ENCODE measurements at places on chromosomes 12 and 14.

DNA sequence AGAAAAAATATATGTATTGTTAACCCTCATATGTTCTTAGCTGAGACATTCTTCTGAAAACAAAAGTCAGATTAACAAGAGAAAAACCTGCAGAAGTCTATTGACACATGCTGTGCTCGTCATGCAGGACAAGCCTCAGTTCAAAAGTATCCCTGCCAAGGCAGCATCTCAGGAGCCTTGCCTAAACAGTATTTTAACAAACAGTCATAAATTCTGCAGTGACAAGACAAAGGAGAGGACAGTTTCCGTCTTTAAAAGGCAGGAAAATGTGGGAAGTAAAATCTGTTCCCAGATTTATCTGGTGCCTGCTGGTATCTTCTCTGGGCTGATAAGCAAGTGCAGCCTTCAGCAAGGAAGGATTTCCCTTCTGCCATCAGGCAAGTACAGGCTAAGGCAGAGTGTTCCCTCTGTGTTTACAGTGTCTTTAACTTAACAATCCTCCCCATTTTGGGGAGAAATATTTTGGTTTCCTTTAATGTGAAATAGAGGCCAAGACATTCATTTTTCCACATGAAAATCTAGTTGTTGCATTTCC lies 480.2 kb upstream of the CCDC196 start:
- H3K36me3 ChIP-seq = no peaks in the 10 kb centered on the region
- H3K27me3 ChIP-seq = no peaks in the 10 kb centered on the region
- no peak overlapping the region for H3K4me3 ChIP-seq
- no peaks in the 10 kb centered on the region for H3K4me1 ChIP-seq
- DNase-seq = no peak

- no peak for DNase-seq
- no peak overlapping the region for H3K27ac ChIP-seq
- H3K4me1 ChIP-seq = no peaks in the 10 kb centered on the region
- H3K27me3 ChIP-seq = no peaks in the 10 kb centered on the region
Observed at GRCh38 chr12:117486840-117487659, 125.6 kb upstream of the NOS1 start.

GRCh38 chr12:108629824-108630476 lies 3.7 kb downstream of the SELPLG start:
- no peaks in the 10 kb centered on the region for H3K4me1 ChIP-seq
- H3K27me3 ChIP-seq = no peaks in the 10 kb centered on the region
- H3K27ac ChIP-seq = no peak overlapping the region
- no peaks in the 10 kb centered on the region for H3K36me3 ChIP-seq

DNA sequence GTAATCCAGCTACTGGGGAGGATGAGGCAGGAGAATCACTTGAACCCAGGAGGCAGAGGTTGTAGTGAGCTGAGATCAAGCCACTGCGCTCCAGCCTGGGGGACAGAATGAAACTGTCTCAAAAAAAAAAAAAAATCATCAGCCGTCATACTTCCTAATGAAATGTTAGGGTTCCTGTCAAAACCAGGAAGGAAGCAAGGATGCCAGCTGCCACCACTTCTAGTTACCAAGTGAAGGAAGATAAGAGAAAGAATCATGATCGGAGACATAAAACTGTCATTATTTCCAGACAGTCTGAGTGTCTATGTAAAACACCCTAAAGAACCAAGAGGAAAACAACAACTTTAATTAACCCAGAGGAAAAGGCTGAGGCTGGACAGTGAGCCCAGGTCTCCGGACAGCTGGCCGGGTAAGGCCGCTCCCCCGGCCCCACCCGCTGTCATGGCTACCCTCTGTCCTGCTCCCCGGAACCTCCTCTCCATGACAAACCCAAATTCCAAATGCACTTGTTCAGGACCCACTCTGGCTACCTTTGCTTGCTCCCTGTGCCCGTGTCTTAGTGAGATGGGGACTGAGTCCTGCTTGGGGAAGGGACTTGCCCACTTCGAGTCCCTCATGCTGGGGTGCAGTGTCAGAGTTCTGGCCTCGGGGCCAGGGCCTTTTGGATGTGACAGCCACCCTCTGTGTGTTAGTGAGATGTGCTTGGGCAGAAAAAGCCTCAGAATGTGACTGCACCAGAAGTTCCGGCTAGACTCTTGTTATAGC lies 29.0 kb downstream of the SLC6A12 start:
- no peak overlapping the region for H3K4me3 ChIP-seq
- H3K27ac ChIP-seq = no peak overlapping the region
- H3K27me3 ChIP-seq = no peaks in the 10 kb centered on the region
- H3K4me1 ChIP-seq = peaks cover 13% of the 10 kb centered on the region

- DNase-seq = no peak
- no peak overlapping the region for H3K27ac ChIP-seq
- H3K4me3 ChIP-seq = no peak overlapping the region
Observed at GRCh38 chr12:51004504-51004903, 21.7 kb downstream of the SLC11A2 start.

GRCh38 chr12:28489246-28489645 lies 299.0 kb downstream of the CCDC91 start:
- DNase-seq = no peak
- H3K4me3 ChIP-seq = no peak overlapping the region
- H3K36me3 ChIP-seq = no peaks in the 10 kb centered on the region
- no peak overlapping the region for H3K27ac ChIP-seq
- no peaks in the 10 kb centered on the region for H3K4me1 ChIP-seq

GRCh38 chr12:64806593-64807460 lies 17.6 kb upstream of the TBC1D30 start:
- H3K27ac ChIP-seq = no peak overlapping the region
- no peak overlapping the region for H3K4me3 ChIP-seq
- no peaks in the 10 kb centered on the region for H3K36me3 ChIP-seq

GRCh38 chr14:51014625-51015024 lies 70.3 kb upstream of the PYGL start:
- no peak for DNase-seq
- H3K27me3 ChIP-seq = no peaks in the 10 kb centered on the region
- H3K4me1 ChIP-seq = no peaks in the 10 kb centered on the region
- H3K4me3 ChIP-seq = no peak overlapping the region

DNA sequence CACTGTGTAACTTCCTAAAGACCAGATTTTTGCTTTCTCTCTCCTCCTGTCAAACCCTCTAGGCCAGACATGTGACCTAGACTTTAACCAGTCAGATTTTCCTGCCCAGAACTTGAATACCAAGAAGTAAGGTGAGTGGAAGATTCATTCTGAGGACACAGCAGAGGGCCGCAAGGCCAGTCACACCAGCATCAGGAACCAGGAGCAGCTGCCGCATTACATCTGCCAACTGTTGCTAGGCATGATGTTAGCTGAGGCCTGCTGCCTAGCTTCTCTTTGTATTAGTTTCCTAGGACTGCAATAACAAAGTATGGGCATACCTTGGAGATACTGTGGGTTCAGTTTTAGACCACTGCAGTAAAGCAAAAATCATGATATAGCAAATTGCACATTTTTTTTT lies 101.9 kb upstream of the BMP4 start:
- no peaks in the 10 kb centered on the region for H3K27me3 ChIP-seq
- no peak overlapping the region for H3K27ac ChIP-seq
- DNase-seq = no peak
- H3K36me3 ChIP-seq = no peaks in the 10 kb centered on the region

GRCh38 chr14:85468816-85469215 lies 61.1 kb upstream of the FLRT2 start:
- H3K4me1 ChIP-seq = no peaks in the 10 kb centered on the region
- no peak overlapping the region for H3K27ac ChIP-seq
- no peak for DNase-seq
- no peaks in the 10 kb centered on the region for H3K36me3 ChIP-seq
- H3K4me3 ChIP-seq = no peak overlapping the region

DNA sequence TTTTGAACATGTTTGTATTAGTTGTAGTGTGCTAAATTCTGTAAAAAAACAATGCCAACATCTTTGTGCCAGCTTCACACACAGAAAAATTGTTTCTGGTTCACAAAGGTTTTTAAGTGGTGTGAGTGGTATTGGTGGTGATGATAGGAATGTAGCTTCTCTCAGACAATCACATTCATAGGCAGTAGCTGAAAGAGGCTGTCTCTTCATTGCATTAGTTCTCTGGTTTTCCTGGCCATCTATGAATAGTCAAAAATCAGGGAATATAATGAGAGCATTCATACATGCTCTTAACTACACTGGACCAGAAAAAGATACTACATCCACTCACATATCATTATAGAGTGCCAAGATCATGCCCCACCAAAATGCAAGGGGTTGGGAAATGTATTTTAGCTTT lies 433.5 kb downstream of the FLRT2 start:
- H3K36me3 ChIP-seq = no peaks in the 10 kb centered on the region
- H3K27me3 ChIP-seq = no peaks in the 10 kb centered on the region
- no peak for DNase-seq

GRCh38 chr14:100649173-100649519 lies 61.9 kb upstream of the BEGAIN start:
- H3K4me1 ChIP-seq = peaks cover 6% of the 10 kb centered on the region
- H3K27ac ChIP-seq = no peak overlapping the region
- no peak for DNase-seq
- no peaks in the 10 kb centered on the region for H3K27me3 ChIP-seq

- no peaks in the 10 kb centered on the region for H3K36me3 ChIP-seq
- DNase-seq = no peak
- no peak overlapping the region for H3K4me3 ChIP-seq
- peak overlapping the region; percentile 28 for H3K27ac ChIP-seq
Observed at GRCh38 chr14:100104523-100105300, 39.5 kb downstream of the EVL start.

GRCh38 chr12:104439137-104439536 lies 17.6 kb upstream of the CHST11 start:
- no peaks in the 10 kb centered on the region for H3K36me3 ChIP-seq
- no peak overlapping the region for H3K4me3 ChIP-seq
- H3K4me1 ChIP-seq = no peaks in the 10 kb centered on the region
- no peaks in the 10 kb centered on the region for H3K27me3 ChIP-seq

DNA sequence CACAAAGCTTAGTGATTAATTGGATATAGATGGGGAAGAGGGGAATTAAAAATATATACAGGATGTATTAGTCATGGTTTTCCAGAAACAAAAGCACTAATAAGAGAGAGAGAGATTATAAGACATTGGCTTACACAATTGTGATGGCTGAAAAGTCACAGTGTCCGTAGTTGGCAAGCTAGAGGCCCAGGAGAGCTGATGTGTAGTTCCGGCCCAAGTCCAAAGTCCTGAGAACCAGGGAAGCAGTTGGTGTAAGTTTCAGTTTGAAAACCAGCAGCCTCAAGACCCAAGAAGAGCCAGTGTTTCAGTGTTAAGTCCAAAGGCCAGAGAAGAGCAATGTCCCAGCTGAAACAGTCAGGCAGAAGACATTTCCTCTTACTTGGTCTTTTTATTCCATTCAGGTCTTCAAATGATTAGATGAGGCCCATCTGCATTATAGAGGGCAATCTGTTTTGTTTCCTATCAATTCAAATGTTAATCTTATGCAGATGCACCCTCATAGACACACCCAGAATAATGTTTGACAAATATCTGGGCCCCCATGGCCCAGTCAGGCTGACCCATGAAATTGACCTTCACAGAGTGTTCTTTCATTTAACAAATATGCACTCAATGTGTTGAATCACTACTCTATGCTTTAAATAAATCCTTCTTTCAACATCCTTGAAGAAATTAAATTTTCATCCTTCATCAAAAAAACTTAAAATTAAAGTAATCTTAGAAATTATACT lies 67.2 kb upstream of the DIO2 start:
- H3K4me1 ChIP-seq = no peaks in the 10 kb centered on the region
- no peaks in the 10 kb centered on the region for H3K36me3 ChIP-seq
- no peak overlapping the region for H3K27ac ChIP-seq
- DNase-seq = no peak
- H3K27me3 ChIP-seq = no peaks in the 10 kb centered on the region

DNA sequence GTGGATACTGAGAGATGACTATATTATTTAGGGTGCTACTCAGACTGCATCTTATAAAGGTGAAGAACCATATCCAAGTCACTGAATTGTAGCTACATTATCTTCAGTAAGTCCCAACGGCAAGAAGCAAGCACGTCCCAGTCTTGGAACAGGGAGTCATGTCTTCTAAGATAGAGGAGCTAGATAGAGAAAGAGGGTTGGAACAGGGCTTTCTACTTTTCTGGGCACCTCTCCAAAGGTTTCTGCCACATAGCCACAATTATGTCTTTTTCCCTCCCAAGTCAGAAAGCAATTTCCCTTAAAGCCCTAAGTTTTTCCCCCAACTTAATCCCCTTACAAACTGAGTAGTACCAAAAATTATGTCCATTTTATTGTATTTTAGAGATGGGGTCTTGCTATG lies 22.4 kb downstream of the MAPK1IP1L start:
- no peak overlapping the region for H3K27ac ChIP-seq
- no peak overlapping the region for H3K4me3 ChIP-seq
- peak; percentile 78 for DNase-seq
- H3K4me1 ChIP-seq = peaks cover 42% of the 10 kb centered on the region
- H3K36me3 ChIP-seq = no peaks in the 10 kb centered on the region

DNA sequence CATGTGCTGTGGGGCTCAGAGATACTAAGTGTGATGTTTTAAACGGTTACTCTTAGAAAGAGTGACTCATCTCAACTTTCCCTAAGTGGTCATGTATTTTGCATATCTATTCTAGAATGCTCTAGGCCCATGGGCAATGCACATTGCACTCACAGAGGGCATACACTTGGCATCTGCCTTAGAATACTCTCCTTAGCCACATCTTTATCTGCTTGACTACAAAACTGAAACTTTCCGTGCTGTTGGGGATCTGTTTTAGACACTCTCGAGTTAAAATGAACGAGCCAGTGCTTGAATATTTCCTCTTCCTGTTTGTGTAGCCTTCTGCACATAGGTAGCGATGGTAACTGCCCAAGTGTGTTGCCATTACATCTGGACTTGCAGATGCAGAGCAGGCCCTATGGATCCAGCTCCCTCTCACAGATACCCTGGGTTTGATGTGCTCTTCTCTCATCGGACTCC lies 180.5 kb downstream of the CAND1 start:
- no peak for DNase-seq
- no peaks in the 10 kb centered on the region for H3K4me1 ChIP-seq
- H3K4me3 ChIP-seq = no peak overlapping the region
- no peaks in the 10 kb centered on the region for H3K27me3 ChIP-seq

GRCh38 chr14:91269076-91269991 lies 24.8 kb upstream of the GPR68 start:
- no peaks in the 10 kb centered on the region for H3K36me3 ChIP-seq
- DNase-seq = peak; percentile 69
- peaks cover 34% of the 10 kb centered on the region for H3K4me1 ChIP-seq
- peak overlapping the region; percentile 76 for H3K27ac ChIP-seq
- no peak overlapping the region for H3K4me3 ChIP-seq

DNA sequence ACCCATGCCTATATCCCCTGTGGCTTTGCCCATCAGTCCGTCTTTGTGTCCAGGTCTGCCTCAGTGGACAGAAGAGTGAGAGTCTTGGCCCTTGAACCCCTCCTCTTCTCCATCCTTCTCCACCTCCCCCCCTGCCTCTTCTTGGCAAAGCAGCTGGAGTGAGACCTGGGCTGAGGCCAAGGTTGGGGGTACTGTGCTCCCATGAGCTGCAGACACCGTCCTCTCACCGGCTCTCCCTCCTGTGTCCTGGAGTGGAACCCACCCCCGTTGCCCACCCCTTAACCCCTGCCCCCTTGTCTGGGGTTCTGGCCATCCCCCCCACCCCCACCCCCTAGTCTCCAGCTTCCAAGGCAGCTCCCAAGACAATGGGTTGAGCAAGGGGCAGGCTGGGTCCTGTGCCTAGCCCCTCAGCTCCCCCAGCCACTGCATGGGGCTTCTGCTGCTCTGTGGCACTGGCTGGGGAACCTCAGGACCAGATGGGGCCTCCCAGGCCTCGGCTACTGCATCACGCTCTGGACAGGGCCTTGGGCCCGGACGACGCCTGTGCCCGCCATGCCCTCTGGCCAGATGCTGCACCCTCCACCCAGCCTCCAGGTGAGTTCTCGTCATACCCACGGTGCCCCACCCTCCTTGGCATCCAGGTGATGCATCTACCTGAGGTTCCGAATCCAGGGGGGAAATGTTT lies 35.7 kb downstream of the RTL1 start:
- H3K4me1 ChIP-seq = no peaks in the 10 kb centered on the region
- no peak overlapping the region for H3K27ac ChIP-seq
- no peaks in the 10 kb centered on the region for H3K27me3 ChIP-seq
- no peak overlapping the region for H3K4me3 ChIP-seq

All from testis (tissue), 5 donors.